T-helper 17 cell (primary cell): ENCODE measurements at places on chromosomes 6 and 20. TPM values are rescaled to one million over a fixed set of nuclear protein-coding genes. Genes with fewer than 3 reads are reported as not detected.

Gene LST1
- total RNA-seq: 42.6 TPM

GRCh38 chr20:50085481-50086365, 27.2 kb downstream of the UBE2V1 start:
- no peaks in the 10 kb centered on the region for H3K27me3 ChIP-seq
- H3K27ac ChIP-seq: peak overlapping the region; percentile 92
- peaks cover 6% of the 10 kb centered on the region for H3K36me3 ChIP-seq

DNA sequence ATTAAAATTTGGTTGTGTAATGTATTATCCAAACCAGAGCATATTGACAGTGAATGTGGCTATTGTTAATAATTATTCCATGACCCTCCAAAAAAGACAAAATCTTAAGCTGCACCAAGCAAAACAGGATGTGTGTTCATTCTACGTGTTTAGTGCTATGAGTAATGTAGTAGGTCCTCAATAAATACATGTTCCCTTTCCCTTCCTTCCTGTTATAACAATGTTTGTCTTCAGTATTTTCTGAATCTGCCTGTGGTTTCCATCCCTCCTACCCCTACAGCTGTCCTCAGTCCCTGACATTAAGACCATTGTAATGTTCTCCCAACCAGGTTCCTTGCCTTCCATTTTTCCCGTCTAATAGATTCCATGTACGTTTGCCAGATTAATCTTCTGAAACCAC, 163.8 kb downstream of the AIG1 start:
- no peaks in the 10 kb centered on the region for H3K36me3 ChIP-seq
- H3K4me1 ChIP-seq: no peaks in the 10 kb centered on the region
- H3K27ac ChIP-seq: no peak overlapping the region
- DNase-seq: no peak
- no peak overlapping the region for H3K4me3 ChIP-seq

DNA sequence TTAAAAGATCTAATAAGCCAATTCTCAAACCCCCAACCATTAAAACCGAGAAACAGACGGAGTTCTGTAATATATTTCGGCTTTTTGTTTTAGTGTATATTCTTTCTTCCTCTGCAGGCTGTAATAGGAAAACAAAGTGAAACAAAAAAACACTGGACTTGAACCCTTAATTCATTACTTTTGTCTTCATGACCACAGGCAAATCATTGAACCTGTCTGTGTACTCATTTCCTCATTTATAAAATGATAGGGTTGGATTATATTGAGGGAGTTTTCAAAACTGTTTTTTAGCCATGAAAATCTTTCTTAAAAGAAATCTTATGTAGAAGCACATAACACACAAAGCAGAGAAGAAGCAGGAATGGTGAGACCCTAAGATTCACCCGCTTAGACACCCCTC, 278.8 kb downstream of the CD83 start:
- H3K4me1 ChIP-seq: peaks cover 6% of the 10 kb centered on the region
- H3K4me3 ChIP-seq: no peak overlapping the region
- H3K36me3 ChIP-seq: no peaks in the 10 kb centered on the region
- peaks cover 19% of the 10 kb centered on the region for H3K27me3 ChIP-seq

GRCh38 chr6:127343809-127344659, 625 bp upstream of the ECHDC1 start:
- H3K27me3 ChIP-seq: no peaks in the 10 kb centered on the region
- DNase-seq: no peak
- H3K4me3 ChIP-seq: no peak overlapping the region

DNA sequence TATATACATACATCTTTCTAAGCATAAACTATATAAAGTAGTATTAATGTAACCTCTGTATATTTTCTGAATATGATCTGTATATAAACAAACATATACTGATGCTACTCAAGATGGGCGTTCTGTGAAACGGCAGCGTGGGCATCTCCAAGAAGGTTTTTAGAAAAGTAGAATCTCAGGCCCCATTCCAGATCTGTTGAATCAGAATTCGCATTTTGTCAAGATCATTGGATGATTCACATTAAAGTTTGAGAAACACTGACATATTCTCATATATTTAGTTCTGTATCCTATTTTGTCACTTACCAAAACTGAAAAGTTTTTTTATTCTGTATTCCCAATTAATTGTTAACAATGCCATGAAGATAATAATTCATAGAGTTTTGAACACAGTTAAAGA, 5.5 kb downstream of the C6orf141 start:
- peaks cover 10% of the 10 kb centered on the region for H3K4me1 ChIP-seq
- no peak for DNase-seq
- H3K4me3 ChIP-seq: no peak overlapping the region
- no peaks in the 10 kb centered on the region for H3K36me3 ChIP-seq

DNA sequence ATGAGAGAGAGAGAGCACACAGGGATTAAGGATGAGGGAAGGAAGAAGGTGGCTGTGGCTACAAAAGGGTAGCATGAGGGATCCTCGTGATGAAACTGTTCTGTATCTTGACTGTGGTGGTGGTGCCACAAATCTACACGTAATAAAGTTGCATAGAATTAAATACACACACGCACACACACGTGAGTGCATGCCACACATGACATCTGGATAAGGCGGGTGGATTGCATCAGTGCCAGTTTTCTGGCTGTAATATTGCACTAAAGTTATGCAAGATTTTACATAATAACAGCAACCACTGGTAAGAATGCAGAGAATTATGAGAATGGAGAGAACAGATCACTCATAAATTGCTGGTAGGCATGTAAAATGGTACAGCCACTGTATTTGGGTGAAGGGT, 16.9 kb upstream of the STK35 start:
- DNase-seq: no peak
- H3K36me3 ChIP-seq: peaks cover 3% of the 10 kb centered on the region
- no peak overlapping the region for H3K27ac ChIP-seq
- no peaks in the 10 kb centered on the region for H3K4me1 ChIP-seq
- H3K27me3 ChIP-seq: peaks cover 75% of the 10 kb centered on the region
- no peak overlapping the region for H3K4me3 ChIP-seq

Gene TRAM2
- total RNA-seq: 8.6 TPM

- peak overlapping the region; percentile 95 for H3K4me3 ChIP-seq
- no peaks in the 10 kb centered on the region for H3K27me3 ChIP-seq
- peak overlapping the region; percentile 93 for H3K27ac ChIP-seq
- peaks cover 33% of the 10 kb centered on the region for H3K4me1 ChIP-seq
Observed at GRCh38 chr6:20404641-20405032, 3.0 kb downstream of the E2F3 start.

- H3K27me3 ChIP-seq: peaks cover 86% of the 10 kb centered on the region
- H3K27ac ChIP-seq: no peak overlapping the region
- H3K36me3 ChIP-seq: no peaks in the 10 kb centered on the region
- no peak overlapping the region for H3K4me3 ChIP-seq
- H3K4me1 ChIP-seq: peaks cover 6% of the 10 kb centered on the region
- DNase-seq: no peak
Observed at GRCh38 chr20:25073544-25073943, 8.4 kb downstream of the VSX1 start.

- peaks cover 35% of the 10 kb centered on the region for H3K4me1 ChIP-seq
- H3K27ac ChIP-seq: peak overlapping the region; percentile 96
- no peak for DNase-seq
- H3K27me3 ChIP-seq: no peaks in the 10 kb centered on the region
Observed at GRCh38 chr20:2742431-2742830, 49.9 kb downstream of the EBF4 start.

GRCh38 chr6:25749837-25750236, 4.7 kb upstream of the SLC17A4 start:
- no peak for DNase-seq
- no peak overlapping the region for H3K27ac ChIP-seq
- peaks cover 3% of the 10 kb centered on the region for H3K4me1 ChIP-seq
- H3K36me3 ChIP-seq: peaks cover 2% of the 10 kb centered on the region

Gene AP5S1
- 11.3 TPM for total RNA-seq

DNA sequence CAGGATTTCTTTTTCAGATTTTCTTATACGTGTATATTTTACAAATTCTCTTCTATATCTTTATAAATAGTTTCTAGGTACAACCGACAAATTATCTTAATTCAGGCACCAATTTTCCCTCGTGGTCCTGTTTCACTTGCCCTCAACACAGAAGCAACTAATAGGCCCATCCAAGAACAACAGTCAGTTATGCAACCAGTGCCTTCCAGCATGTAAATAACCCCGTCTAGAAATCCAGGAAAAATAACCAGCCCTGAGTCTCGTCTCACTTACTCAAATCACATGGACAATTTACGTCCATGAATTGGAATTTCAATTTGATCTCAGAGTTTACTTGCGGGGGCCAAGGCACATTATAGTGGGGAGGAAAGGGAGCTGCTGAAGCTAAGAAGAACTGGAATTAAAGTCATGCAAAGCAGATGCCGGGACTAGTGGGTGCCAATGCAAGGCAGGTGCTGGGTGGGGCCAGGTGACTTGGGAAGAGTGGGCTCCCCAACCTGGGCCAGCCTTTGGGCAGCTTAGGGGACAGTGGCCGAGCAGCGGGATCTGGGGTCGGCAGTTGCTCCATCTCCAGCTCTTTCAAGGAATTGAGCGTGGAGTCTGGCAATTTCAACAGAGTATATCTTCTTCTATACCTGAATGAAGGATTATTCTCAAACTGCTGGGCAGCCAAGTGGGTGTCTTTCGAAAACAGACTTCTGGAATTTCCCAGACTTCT, 121.7 kb downstream of the EDN3 start:
- H3K36me3 ChIP-seq: peaks cover 4% of the 10 kb centered on the region
- no peak overlapping the region for H3K4me3 ChIP-seq
- no peak for DNase-seq
- no peaks in the 10 kb centered on the region for H3K4me1 ChIP-seq
- peaks cover 26% of the 10 kb centered on the region for H3K27me3 ChIP-seq
- H3K27ac ChIP-seq: no peak overlapping the region

Gene SIRPG
- 47.5 TPM for total RNA-seq

- DNase-seq: no peak
- no peaks in the 10 kb centered on the region for H3K27me3 ChIP-seq
- H3K36me3 ChIP-seq: peaks cover 1% of the 10 kb centered on the region
- H3K4me3 ChIP-seq: no peak overlapping the region
- peak overlapping the region; percentile 72 for H3K27ac ChIP-seq
Observed at GRCh38 chr20:56422076-56422823, 10.2 kb downstream of the CASS4 start.

- no peaks in the 10 kb centered on the region for H3K36me3 ChIP-seq
- no peak overlapping the region for H3K27ac ChIP-seq
Observed at GRCh38 chr6:142631517-142632385, 313.2 kb downstream of the HIVEP2 start.

GRCh38 chr6:168870982-168871381, 382.7 kb downstream of the THBS2 start:
- peaks cover 7% of the 10 kb centered on the region for H3K4me1 ChIP-seq
- H3K4me3 ChIP-seq: no peak overlapping the region
- peaks cover 36% of the 10 kb centered on the region for H3K27me3 ChIP-seq
- no peak for DNase-seq
- H3K36me3 ChIP-seq: peaks cover 2% of the 10 kb centered on the region

DNA sequence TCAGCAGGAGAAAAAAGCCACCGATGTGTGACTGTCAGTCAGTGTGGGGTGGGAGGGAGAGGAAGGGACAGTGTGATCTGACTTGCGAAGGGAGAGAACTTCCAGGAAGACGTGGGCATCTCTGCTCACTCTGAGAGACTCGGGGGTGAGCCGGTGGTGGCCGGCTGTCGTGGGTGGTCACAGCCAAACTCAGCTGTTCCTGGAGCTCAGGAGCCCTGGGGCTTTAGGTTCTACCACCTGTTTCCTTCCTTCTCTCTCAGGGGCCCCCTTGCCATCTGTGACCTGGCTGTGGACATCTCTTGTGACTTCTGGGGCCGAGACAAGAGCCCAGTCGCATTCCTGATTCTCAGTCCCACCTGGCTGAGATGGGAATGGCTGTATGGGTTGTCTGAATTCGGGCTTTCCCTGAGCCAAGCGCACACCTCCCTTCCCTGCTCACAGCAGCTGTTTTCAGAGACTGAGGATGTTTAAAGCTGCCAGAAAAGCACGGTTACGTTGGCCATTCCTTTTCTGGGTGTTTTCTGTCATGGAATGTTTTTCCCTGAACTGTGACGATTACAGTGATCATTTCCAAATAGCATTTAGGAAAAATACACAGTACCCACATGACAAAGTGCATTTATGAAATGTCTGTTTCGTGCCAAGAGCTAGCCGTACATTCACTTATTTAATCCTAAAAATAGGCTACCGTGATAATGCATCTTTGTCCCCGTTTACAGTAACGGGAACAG, 36.5 kb downstream of the SYNJ2 start:
- H3K27ac ChIP-seq: no peak overlapping the region
- peaks cover 24% of the 10 kb centered on the region for H3K4me1 ChIP-seq
- no peak overlapping the region for H3K4me3 ChIP-seq
- H3K36me3 ChIP-seq: peaks cover 7% of the 10 kb centered on the region
- H3K27me3 ChIP-seq: no peaks in the 10 kb centered on the region
- DNase-seq: no peak

GRCh38 chr6:56643379-56644089, 845 bp upstream of the DST start:
- peaks cover under 1% of the 10 kb centered on the region for H3K27me3 ChIP-seq
- H3K4me3 ChIP-seq: no peak overlapping the region
- peaks cover under 1% of the 10 kb centered on the region for H3K4me1 ChIP-seq
- no peak overlapping the region for H3K27ac ChIP-seq
- H3K36me3 ChIP-seq: no peaks in the 10 kb centered on the region
- no peak for DNase-seq

GRCh38 chr6:105808571-105808970, 277.6 kb upstream of the PRDM1 start:
- no peaks in the 10 kb centered on the region for H3K27me3 ChIP-seq
- H3K4me1 ChIP-seq: peaks cover 37% of the 10 kb centered on the region
- no peaks in the 10 kb centered on the region for H3K36me3 ChIP-seq
- H3K4me3 ChIP-seq: no peak overlapping the region
- H3K27ac ChIP-seq: no peak overlapping the region
- DNase-seq: no peak

Gene MUCL3
- not detected for total RNA-seq

Gene CST2
- not detected for total RNA-seq

- H3K4me3 ChIP-seq: no peak overlapping the region
- no peaks in the 10 kb centered on the region for H3K27me3 ChIP-seq
- peak overlapping the region; percentile 65 for H3K27ac ChIP-seq
- DNase-seq: no peak
Observed at GRCh38 chr20:45354423-45355208, 6.4 kb upstream of the SDC4 start.

- no peak overlapping the region for H3K27ac ChIP-seq
- no peak for DNase-seq
- no peaks in the 10 kb centered on the region for H3K36me3 ChIP-seq
- no peak overlapping the region for H3K4me3 ChIP-seq
Observed at GRCh38 chr6:50681213-50681824, 32.0 kb upstream of the TFAP2D start.

Gene ACSS2
- total RNA-seq: 15.0 TPM

- H3K27ac ChIP-seq: no peak overlapping the region
- no peaks in the 10 kb centered on the region for H3K4me1 ChIP-seq
- no peaks in the 10 kb centered on the region for H3K36me3 ChIP-seq
- H3K4me3 ChIP-seq: no peak overlapping the region
Observed at GRCh38 chr6:39841291-39841690, 49.1 kb downstream of the DAAM2 start.
